ENCODE measurements at places on chromosomes 6 and 20.

- no peak for DNase-seq
Observed at GRCh38 chr6:127117979-127118297, 533 bp upstream of the RSPO3 start.

- DNase-seq: no peak
Observed at GRCh38 chr6:144574796-144575195, 289.7 kb downstream of the UTRN start.

DNA sequence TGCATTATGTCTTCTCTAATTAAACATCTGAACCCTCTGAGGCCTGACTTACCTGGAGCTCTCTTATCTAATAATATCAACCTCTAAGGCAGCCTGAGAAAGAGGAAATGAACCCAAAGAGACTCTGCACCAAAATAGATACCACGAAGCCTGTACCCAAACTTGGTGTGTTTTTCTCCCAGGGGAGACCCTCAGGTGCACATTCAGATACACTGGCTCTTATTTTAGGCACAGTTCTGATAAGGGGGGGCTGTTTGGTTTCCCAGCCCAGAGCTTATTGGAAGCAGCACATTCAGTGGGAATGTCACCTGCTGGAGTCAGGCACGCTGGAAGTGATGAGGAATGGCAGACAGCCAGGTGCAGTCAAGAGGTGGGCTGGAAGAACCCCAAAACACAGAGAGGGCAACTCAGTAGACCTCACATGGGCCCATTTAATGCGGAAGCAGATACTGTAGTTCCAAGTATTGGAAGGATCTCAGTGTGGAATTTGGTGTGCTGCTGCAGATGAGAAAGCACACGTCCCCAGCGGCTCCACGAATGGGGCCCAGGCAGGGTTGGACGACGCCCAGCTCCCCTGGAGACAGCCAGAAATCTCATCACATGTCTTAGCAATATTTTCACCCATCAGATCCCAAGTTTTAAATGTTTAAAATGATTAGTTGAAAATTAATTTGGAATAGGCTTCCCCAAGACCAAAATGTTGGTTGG is 9.7 kb upstream of the CCR6 start:
- DNase-seq: no peak

DNA sequence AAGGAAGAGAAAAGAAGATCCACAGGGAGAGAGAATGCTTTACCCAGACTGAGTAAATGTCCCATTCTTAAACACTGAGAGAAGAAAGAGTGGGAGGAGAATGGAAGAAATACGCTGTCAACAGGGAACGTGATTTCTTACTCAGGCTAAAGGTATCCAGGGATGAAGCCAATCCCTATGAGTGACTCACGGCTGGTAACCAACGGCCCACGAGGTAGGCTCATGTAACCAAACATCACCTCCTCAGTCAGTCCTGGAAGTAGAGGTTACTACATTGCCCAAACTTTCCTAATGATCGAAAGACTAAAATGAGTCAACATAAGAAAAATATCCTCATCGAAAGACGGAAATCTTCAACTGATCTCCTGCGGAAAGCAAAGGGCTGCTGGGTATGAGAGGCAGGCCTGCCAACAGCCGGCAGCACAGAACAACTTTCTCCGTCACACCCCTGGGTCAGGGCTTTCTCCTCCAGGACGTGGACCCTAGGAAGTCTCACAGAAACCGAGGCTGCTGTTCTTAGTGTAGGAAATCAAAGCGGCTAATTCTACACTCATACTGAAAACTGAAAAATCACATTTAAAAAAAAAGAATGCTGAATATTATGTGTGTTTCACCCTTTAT is 292.6 kb downstream of the GMDS start:
- no peak for DNase-seq

DNA sequence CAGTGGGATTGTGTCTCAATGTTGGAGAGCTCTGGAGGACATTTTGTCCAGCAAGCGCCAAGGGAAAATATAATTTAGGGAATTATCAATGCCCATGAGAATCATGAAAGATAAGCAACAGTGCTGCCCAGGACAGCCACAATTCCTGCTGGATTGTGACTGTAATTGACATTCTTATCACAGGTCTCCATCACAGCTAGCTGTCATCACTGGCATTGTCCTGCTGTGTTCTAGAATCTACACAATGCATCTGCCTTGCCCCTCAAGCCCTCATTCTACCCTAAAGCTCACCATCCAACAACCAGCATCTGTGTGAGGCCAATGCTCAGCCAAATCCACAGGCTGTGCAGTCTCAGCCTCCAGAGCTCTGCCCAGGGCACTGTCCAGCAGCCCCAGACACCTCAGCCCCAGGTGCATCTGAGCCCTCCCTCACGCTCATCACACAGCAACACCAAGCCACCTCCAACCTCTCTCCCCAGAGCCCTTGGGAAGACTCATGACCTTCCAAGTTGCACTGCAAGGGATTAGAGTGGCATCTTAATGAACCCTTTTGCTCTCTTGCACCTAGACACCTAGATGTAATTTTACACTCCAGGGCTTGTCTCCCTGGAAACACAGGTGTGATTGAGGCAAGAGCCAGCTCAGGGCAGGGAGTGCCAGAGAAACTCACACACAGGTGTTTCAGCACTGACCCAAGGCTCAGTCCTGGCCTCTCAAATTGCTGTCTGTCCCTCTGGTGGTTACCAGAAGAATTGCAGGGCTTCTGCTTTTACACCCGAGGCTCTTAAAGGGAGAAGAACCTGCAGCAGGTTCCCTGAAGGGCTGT is 85.2 kb upstream of the PHACTR3 start:
- peak; percentile 6 for DNase-seq

GRCh38 chr20:4053071-4053919 is 37.9 kb upstream of the RNF24 start:
- no peak for DNase-seq

DNA sequence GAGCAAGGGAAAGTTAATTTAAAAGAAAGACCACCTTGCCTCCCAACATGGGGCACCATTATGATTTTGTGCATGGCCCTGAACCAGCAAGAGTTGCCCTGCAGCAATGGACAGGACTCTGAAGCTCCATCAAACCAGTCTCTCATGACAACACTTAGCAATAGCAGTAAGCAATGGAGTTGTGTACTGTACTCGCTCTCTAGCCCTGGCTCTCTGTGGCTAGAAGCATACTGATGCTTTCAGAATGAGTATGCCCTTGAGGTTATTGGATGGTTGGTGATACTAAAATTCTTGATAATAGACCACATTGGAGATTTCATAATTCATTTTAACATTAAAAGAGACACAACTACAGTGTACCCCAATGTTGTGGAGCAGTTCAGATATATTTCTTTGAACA is 23.2 kb upstream of the LMBRD1 start:
- no peak for DNase-seq

- DNase-seq: no peak
Observed at GRCh38 chr6:78749326-78749725, 118.0 kb upstream of the IRAK1BP1 start.

GRCh38 chr6:34052918-34053608 is 92.8 kb downstream of the GRM4 start:
- no peak for DNase-seq

DNA sequence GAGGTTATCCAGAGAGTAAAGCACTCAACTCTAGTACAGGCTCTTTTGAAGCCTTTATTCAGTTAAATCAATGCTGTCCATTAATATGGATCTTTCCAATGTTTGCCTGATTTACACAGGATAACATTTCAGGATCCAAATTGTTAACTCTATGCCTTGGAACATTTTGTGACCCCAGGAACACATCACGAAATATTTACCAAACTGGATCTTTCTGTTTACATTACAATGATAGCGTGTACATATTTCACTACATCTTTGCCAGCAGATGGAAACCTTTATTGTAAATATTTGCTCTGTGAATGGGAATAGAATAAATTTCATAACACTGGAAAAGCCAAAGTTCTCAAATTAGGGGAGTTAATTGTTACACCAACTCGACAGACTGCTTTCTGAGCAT is 23.5 kb downstream of the BPIFA2 start:
- no peak for DNase-seq

- no peak for DNase-seq
Observed at GRCh38 chr6:101222007-101222406, 171.5 kb upstream of the GRIK2 start.

DNA sequence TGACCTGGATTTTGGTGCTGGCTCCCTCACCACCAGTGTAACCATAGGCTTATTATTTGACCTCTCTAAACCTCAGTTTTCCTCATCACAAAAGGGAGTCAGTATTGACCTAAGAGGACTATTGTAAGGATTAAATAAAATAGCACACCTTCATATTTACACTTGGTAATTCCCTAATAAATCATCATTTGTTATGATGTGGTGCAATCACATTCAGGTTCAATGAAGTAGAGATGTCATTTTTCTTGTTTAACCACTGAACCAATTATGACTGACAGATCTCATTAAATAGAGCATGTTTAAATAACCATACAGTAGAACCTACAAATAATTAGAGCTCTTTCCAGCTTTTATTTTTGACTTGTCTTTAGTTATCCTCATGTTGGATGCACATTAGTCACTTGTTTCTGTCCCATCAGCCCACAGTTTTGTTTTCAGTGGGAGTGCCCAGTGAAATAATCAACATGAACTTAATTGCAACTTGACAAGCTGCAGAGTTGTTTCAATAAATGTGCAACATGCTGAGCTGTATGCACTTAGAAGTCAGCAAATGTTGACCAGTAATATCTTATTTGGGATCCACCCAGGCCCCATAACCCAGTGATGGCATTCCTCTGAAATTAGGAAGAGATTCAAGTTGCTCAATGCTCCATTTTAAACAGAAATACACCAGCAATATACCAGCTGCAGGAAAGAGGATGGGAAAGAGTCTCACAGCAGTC is 451.7 kb upstream of the MARCKS start:
- no peak for DNase-seq

DNA sequence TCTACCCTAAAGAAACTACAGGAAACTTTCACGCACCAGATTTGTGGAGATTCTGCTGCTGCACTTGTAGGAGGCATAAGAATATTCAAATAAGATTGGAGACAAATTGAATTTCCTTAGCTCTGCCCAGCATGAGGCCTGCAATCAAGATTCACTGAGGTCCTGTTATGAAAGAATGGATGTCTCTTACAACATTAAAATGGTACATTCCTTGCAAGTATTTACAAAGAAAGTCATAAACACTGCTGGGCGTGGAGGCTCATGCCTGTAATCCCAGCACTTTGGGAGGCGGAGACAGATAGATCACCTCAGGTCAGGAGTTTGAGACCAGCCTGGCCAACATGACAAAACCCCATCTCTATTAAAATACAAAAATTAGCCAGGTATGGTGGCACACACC is 74.0 kb upstream of the MAP3K4 start:
- no peak for DNase-seq

GRCh38 chr6:158500016-158500735 is 59.7 kb upstream of the TMEM181 start:
- no peak for DNase-seq

- DNase-seq: no peak
Observed at GRCh38 chr6:168033791-168034190, 36.3 kb downstream of the KIF25 start.

- DNase-seq: no peak
Observed at GRCh38 chr20:41078329-41078728, 49.7 kb downstream of the TOP1 start.

DNA sequence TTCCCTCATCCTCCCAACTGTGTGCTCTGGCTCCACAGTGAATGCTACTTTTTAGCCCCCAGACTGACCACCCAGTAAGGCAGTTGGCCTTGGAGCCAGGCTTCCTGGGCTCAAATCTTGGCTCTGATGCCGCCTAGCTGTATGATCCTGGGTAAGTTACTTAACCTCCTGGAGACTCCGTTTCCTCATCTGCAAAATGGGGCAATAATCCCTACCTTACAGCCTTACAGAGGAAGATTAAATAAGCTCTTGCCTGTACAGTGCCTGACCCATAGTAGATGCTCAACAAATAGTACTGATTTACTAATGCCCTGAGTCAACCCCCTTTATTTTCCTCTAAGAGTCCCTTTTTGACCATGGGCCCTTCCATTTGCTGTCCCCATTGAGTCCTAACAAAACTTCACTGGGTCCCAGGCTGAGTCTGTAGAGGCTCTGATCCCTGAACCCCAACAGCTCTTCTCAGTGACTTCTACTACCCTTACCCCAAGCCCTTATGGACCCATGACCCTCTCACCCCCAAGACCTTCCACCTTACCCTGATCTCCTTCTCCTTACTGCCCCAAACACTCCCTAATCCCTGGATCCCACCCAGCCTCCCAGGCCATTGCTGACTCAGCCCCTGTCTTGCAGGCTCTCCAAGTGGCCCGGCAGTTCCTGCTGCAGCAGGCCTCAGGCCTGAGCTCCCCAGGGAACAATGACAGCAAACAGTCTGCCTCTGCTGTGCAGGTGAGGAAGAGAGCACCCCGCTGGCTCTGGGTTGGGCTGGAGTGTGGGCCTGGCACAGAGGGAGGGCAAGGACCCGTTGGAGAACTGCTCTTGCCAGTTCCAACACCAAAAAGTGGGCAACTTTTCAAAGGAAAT is 31.4 kb downstream of the FOXP4 start:
- no peak for DNase-seq

GRCh38 chr6:29831776-29832175 is 4.2 kb downstream of the HLA-G start:
- DNase-seq: no peak

GRCh38 chr6:12327988-12328387 is 37.8 kb downstream of the EDN1 start:
- DNase-seq: no peak

- DNase-seq: no peak
Observed at GRCh38 chr20:34948030-34948429, 7.6 kb downstream of the GSS start.

GRCh38 chr6:26331218-26332073 is 33.6 kb upstream of the BTN3A2 start:
- peak; percentile 65 for DNase-seq

GRCh38 chr20:62916703-62917476 is 9.4 kb downstream of the DIDO1 start:
- DNase-seq: no peak

DNA sequence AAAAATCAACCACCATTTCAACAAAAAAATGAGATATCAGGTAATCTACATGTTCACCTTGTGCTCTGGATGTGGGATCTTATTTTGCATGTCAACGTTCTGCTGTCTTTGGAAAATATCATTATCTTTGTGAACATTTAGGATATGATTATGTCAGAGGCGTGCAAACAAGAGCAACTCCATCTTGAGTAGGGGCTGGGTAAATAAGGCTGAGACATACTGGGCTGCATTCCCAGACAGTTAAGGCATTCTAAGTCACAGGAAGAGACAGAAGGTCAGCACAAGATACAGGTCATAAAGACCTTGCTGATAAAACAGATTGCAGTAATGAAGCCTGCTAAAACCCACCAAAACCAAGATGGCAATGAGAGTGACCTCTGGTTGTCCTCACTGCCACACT is 28.8 kb upstream of the ZBTB24 start:
- no peak for DNase-seq
